ENCODE measurements at places on chromosomes 4 and X.
A peak's percentile ranks its signal among the peaks of the same experiment; 100 is the strongest.

- DNase-seq: no peak
These were observed 168.1 kb downstream of the GLRA2 start for GRCh38 chrX:14697451-14697850.

- DNase-seq: no peak
These were observed 12.0 kb upstream of the FAM120C start for GRCh38 chrX:54194982-54195588.

GRCh38 chr4:187478292-187479140 lies 517.1 kb upstream of the ZFP42 start:
- no peak for DNase-seq

GRCh38 chr4:173168396-173169177 lies at the start of gene GALNT7:
Gene GALNT7, plus strand, starts transcription at chr4:173168811. Its CDS starts 25 bp downstream, at chr4:173168836.
- DNase-seq: peak; percentile 56

GRCh38 chrX:51155157-51155556 lies 177.5 kb upstream of the NUDT10 start:
- no peak for DNase-seq

DNA sequence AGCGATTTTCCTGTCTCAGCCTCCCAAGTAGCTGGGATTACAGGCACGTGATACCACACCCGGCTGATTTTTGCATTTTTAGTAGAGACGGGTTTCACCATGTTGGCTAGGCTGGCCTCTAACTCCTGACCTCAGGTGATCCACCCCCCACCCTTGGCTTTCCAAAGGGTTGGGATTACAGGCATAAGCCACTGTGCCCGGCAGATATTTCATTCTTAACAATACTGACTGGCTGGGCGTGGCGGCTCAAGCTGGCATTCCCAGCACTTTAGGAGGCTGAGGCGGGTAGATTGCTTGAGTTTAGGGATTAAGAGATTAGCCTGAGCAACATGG lies 1.3 kb downstream of the PQBP1 start:
- DNase-seq: no peak

Data from CD4-positive, alpha-beta T cell treated with Interleukin-4 for 4 hours (primary cell).